ENCODE measurements at places on chromosomes 4 and X.

GRCh38 chrX:44439242-44439794, 95.8 kb upstream of the EFHC2 start:
- no peak for DNase-seq

GRCh38 chr4:4254666-4255065, 6.6 kb upstream of the TMEM128 start:
- no peak for DNase-seq

- no peak for DNase-seq
Observed at GRCh38 chrX:14916017-14916674, 42.9 kb downstream of the MOSPD2 start.

DNA sequence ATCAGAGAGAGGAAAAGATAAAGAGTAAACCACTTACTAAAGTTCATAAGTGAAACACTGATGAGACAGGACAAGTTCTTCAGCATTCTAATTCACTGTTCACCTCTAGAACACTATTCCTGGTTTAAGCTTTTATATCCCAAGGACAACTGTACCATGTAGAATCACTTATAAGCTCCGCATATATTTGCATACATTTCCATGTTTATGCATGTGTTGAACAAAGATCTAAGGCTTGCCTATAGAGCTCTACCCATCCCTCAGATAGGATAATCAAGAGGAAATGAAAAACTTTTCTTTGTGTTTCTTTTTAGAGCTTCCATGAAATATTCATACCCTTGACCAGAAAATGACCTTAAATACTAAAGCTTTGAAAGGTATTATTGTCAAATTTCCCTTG, 156.9 kb upstream of the BMP3 start:
- DNase-seq, result no peak

DNA sequence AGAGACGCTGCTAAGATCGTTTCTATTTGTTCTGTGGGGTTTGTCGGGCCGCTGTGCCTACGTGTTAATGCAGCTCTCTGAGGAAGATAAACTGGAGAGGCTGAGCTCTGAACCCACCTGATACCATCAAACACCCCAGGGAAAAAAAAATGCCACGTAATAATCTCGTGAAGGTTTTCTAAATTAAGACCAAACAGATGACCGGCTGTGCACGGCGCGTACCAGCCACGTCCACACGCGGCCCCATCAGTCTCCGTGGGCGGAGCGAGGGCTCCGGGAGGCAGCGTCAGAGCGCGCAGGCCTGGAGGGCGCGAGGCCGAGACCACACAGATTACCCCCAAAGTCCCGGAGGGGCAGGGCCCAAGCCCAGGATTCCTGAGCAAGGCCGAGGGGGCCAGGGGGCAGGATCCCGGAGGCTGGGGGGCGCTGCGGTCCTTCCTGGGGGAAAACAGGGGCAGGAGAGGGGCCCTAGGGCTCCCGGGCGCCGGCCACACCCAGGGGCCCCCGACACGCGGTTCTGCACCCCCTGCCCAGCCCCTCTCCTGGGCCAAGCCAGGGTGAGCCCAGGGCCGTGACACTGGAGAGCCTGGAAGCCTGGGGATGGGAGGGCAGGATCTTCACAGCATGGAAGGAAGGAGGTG, 91.9 kb downstream of the FAM53A start:
- DNase-seq, result no peak

GRCh38 chrX:21056622-21057021, 317.6 kb upstream of the CNKSR2 start:
- DNase-seq, result no peak

DNA sequence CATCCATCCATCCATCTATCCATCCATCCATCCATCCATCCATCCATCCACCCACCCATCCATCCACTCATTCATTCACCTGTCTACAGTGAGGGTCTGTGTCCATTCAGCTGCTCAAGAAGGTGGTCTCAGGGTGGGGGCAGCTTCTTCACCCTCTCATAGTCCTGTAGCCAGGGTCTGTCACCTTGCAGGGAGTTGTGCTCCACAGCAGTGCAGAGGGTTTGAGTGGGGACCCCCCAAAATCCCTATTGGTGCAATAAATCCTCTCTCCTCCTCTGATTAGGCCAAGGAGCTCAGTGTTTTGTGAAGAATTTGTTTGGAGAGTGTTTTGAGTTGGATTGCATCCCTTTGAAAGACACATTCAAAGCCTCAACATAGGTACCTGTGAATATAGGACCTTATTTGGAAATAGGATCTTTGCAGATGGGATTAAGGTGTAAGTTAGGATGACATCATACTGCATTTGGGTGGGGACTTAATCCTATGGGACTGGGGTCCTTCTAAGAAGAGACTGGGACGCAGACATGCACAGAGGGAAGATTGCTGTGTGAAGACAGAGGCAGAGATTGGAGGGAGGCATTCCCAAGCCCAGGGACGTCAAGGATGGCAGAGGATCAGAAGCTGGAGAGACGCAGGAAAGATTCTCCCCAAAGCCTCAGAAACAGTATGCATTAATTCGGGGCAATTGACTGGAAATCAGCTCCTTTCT, 12.0 kb downstream of the P2RY8 start:
- DNase-seq, result no peak

DNA sequence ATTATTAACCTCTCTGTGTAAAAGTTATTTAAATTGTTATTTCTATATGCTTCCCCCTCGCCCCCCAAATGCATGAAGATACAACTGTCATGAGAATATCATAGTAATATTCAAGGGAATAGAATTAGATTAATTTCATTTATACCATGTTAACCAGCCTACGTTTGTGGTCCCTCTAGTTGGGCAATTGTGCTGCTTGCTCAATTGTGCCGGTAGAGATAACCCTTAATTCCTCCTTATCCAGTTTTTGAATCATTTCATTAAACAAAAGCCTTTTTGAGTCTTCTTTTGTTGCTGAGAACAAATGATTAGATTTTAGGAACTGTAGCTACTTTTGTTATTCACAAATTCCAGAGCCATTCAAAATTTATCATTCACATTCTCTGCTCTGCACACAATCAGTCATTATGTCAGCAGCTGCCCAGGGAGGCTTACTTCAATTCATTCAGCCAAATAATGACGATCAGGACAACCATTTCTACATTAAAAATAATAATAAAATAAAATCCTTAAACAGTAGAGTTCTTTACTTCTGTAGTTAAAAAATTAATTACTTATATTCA, 98.1 kb downstream of the ADGRL3 start:
- DNase-seq, result no peak

- no peak for DNase-seq
Observed at GRCh38 chrX:39556056-39556455, 541.7 kb downstream of the BCOR start.

DNA sequence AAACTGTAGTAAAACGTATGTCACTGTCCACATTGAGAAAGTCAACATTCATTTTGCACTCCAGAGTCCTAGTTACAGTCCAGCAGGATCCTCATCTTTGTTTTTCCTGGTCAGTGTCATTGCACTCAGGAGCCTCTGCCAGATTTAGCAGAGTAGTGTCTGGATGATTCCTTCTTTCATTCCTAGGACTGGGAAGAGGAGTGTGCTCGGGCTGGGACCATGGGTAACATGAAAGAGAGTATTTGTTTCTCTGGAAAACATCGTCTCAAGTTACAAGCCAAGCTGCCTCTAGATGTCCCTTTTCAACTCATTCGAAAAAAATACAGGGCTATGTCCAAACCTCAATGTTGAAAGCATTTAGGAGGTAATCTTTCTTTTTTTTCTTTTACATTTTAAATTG, 69.9 kb upstream of the TNIP3 start:
- no peak for DNase-seq

GRCh38 chr4:187333151-187333550, 609.5 kb upstream of the FAT1 start:
- DNase-seq, result no peak

Measured in stimulated activated CD8-positive, alpha-beta memory T cell treated with anti-CD3 and anti-CD28 coated beads, Interleukin-4, amount 100 ng/mL, for 4 hours (primary cell).